ENCODE measurements at places on chromosomes 11 and 22.

DNA sequence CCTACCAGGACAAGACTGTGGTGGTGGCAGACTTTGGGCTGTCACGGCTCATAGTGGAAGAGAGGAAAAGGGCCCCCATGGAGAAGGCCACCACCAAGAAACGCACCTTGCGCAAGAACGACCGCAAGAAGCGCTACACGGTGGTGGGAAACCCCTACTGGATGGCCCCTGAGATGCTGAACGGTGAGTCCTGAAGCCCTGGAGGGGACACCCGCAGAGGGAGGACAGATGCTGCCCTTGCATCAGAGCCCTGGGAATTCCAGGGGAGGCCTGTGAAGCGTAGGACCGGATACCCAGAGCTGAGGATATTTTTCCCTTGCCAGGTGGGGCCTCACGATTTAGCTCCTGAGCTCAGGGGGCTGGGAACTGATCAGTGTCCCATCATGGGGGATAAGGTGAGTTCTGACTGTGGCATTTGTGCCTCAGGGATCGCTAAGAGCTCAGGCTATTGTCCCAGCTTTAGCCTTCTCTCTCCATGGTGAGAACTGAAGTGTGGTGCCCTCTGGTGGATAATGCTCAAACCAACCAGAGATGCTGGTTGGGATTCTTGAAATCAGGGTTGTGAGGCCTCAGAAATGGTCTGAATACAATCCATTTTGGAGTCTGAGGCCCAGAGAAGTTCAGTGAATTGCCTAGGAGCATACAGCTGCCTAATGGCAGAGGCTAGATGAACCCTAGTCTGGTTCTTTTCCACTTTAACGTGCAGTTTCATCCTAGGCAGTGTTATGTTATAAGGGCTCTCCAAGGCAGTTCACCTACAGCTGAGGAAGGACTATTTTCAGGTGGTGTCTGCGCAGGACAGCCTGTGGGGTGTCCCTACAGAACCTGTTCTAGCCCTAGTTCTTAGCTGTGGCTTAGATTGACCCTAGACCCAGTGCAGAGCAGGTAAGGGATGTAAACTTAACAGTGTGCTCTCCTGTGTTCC, 19.5 kb downstream of the PIK3IP1 start:
- peak; percentile 96 for DNase-seq

GRCh38 chr22:42172773-42173172, 42.2 kb upstream of the CYP2D6 start:
- DNase-seq, result no peak

DNA sequence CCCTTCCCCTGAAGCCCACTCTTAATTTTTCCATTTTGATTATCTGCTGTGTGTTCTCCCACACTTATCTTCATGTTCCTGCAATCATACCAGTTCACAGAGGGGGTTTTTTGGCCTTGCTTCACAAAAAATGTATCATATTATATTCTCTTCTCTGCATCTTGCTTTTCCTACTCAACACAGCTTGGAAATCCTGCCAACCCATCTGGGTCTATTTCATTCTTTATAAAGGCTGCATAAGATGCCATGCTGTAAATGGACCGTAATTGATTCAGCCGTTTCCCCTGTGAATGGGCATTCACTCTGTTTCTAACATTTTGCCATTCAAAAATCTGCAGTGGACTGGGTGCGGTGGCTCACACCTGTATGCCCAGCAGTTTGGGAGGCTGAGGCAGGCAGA, 30.5 kb downstream of the CD6 start:
- peak; percentile 43 for DNase-seq

- DNase-seq, result peak; percentile 79
Observed at GRCh38 chr11:120239713-120240640, at the start of gene POU2F3. TSS of gene POU2F3 (plus strand) at chr11:120240140. CDS start at chr11:120240344, 204 bp downstream.

DNA sequence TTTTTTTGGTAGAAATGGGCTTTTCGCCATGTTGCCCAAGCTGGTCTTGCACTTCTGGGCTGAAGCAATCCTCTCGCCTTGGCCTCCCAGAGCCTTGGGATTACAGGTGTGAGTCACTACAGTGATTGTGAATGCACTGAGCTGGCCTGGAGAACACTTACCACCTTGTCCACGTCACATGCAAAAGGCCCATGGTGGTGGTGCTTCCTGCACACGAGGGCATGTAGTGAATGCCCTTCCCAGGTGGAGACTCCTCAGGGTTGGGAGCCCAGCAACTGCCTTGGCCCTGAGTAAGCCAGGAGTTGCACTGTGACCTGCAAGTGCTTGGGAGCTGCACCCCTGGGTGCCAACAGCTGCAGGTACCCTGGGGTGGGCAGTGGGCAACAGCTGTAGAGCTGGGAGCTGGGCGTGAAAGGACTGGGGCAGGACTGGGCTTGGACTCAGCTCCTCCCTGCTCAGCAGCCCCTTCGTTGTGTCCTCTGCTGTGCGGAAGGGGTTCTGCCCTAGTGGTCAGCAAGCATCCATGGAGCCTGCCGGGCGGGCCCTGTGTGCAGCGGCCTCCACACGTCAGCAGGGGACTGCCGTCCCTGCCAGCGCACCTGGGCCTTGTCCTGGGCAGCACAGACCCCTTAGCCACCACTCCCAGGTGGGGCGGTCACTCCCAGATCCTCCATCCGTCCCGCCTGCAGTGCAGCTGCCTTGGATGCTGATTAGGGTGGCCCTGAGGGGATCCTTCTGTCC, 9.3 kb upstream of the ADORA2A start:
- DNase-seq, result peak; percentile 69

DNA sequence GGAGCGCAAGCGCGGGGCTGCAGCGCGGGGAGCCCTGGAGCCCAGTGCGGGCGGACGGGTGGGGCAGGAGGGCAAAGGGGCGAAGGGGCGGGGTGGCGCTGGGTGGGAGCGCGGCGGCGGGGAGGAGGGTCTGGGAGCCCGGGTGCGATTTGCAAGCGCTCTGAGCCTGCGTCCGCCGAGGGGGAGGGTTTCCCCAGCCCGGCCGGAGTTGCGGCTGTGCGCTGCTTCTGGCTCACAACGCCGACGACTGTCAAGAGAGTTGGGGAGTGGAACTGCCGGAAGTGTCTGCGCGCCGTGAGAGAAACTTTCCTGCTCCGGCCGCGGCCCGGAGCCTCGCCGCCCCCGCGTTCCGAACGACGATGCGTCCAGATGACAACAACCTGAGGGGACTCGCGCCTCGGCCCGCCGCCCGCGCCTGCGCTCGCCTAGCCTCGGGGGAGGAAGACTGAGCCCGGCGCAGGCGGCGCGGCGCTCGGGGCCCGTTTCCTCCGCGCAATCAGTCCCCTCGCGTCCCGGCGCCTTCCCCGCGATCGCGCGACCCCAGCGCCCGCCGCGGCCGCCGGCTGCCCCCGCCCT, at the start of gene ARHGAP42:
TSS of gene ARHGAP42 (plus strand) at position 235 of the 576 bp plus-strand sequence. CDS start 391 bp downstream, outside the sequence.
- DNase-seq, result peak; percentile 93

DNA sequence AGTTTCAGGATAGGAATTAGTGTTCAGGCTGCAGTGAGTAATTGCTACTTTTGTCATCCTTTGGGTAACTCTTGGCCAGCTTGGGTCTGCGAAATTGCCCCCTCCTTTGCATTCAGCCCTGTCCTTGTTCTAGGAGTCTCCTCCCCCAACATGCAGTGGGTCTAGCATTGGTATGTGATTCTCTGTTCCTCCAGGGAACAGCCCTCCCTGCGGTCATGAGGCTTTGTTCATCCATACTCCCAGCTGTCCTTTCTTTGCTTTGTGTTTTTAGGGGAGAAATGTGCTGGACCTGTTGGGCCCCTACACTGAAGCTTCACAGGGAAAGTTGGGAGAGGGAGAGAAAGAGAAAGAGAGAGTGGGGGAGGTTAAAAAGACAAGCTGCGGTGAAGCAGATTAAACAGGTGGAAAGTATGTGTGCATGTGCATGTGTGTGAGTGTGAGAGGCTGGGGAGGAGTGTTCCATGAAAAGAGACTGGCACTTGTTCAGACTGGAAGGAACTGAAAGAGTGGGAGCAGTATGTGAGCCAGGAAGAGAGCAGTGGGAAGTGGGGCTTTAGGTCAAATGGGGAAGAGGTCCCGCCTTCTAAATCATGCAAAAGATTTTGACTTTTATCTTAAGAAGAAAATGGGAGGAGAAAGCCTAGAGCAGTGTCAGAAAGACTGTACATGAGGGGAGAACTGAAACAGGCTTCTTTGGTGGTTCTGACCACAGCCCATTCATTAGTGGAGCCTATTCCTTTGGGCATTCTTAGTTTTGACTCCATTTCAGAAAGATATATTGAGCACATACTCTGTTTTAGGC, 17.9 kb upstream of the SESN3 start:
- DNase-seq, result no peak

DNA sequence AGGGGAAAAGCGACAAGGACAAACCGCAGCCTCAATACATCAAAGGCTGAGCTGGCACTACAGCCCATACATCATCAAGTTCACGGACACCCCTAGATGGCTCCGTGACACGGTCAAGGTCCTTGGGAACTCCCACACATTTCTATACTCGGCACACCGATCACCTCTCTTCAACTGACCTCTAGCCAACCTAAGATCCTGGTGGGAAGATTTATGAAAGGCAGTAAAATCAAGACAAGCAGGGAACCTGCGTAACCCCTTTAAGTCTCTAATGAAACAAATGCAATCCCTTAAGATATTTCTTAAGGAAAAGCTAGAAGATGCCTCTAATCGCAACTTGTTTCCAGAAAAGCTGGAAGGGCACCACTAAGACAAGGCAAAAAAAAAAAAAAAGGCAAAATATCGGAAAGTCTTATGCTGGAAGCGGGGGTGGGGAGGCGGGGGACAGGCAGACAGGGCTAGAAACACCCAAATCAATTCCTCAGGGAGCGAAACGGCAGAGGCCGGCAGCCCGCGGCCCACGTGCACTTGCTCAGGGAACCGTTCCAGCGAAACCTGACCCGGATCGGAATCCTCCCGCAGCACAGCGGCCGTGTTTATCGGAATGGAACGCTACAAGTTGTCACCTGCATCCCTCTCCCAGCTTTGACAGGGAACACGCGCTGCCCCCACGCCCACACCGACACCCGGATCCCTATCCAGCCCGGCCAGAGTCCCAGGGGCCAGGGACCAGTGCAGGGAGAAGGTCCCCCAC, 1.4 kb downstream of the ARHGAP20 start:
- peak; percentile 84 for DNase-seq

GRCh38 chr11:44875037-44875436, 75.6 kb downstream of the TP53I11 start:
- DNase-seq, result peak; percentile 42

DNA sequence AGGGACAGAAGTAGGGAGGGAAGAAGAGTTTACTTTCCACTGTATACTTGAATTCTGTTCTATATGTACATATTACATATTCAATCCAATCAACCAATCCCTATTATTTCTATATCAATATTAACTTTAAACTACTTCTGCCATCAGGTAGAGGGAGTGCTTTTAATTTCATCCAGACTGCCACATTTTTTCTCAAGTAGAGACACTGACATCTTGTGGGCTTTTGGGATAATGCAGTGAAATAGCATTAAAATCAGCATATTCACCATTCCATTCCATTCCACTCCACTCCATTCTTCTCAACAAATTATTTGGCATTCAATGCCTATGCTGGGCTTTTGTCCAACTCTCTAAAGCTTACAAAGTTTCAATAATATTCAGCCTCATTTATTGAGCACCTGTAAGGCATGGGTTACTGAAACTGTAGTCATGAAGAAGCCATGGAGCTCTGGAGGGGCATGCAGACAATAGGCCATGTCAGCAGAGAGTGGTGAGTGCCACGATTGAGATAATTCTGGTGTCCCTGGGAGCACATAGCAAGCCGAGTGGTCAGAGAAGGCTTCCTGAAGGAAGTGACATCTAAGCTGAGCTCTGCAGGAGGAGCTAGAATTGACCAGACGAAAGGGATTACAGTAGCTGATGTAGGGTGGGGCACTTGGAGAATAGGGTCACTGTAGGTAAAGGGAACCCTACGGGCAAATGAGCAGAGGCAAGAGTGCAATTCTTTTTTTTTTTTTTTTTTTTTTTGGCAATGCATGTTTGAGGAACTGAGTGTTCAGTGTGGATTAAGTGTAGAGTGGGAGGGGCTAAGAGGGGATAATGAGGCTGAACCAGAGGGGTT, 12.8 kb upstream of the CLPB start:
- DNase-seq, result peak; percentile 87

- no peak for DNase-seq
Observed at GRCh38 chr22:40030758-40031095, 36.0 kb downstream of the FAM83F start.

- DNase-seq, result peak; percentile 80
Observed at GRCh38 chr22:21030621-21031544, 1.5 kb downstream of the SLC7A4 start.

GRCh38 chr11:117238221-117238620, 5.8 kb downstream of the RNF214 start:
- no peak for DNase-seq

DNA sequence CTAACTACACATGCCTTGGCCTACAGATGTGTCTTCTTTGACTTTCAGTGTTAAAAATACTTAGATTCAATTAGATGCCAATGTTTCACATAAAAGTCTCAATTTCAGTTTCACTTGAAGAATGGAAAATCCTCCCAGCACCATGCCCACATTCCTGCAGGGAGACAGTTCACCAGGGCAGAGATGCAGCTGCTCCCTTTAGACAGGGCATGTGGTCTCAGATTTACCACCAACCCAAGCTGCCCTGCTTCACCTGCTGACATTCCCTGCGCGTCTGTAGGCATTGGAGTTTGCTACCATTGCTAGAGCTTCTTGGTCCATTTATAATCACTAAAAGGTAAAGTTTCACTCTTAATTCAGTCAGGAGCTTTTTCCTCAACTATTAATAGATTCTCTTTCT, 113.9 kb downstream of the ARFGAP2 start:
- DNase-seq, result no peak

GRCh38 chr22:24953384-24954113, 1.0 kb downstream of the KIAA1671 start:
- DNase-seq, result peak; percentile 86

DNA sequence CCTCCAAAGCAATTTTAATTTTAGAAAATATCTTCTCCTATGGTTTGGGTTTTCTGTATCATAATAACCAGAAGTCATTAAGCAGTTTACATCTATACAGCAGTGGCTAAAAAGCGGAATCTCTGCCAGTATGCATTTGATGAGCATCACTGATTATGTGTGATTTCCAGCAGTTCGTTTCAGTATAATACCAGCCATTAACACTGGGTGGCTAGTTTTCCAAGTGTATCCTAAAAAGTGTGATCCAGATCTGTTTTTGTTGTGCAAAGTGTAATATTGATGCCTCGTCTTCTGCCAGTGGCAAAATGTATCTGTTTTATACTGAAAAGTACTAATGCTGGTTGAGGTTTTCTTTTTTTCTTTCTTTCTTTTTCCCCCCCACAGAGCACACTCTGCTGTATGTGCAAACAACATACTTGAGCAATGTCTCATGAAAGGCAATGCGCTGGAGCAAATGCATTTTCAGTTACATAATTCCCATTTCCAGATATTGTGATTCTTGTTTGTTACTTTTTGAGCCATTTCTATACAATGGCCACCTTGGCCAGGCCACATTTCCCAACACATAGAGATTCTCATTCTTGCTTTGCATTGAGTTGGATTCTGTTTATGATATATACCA, 64.2 kb downstream of the SLC36A4 start:
- DNase-seq, result no peak

All from osteoblast (primary cell).